ENCODE measurements at places on chromosomes 3 and 15. TPM values are rescaled to one million over a fixed set of nuclear protein-coding genes. Genes with fewer than 3 reads are reported as not detected.

DNA sequence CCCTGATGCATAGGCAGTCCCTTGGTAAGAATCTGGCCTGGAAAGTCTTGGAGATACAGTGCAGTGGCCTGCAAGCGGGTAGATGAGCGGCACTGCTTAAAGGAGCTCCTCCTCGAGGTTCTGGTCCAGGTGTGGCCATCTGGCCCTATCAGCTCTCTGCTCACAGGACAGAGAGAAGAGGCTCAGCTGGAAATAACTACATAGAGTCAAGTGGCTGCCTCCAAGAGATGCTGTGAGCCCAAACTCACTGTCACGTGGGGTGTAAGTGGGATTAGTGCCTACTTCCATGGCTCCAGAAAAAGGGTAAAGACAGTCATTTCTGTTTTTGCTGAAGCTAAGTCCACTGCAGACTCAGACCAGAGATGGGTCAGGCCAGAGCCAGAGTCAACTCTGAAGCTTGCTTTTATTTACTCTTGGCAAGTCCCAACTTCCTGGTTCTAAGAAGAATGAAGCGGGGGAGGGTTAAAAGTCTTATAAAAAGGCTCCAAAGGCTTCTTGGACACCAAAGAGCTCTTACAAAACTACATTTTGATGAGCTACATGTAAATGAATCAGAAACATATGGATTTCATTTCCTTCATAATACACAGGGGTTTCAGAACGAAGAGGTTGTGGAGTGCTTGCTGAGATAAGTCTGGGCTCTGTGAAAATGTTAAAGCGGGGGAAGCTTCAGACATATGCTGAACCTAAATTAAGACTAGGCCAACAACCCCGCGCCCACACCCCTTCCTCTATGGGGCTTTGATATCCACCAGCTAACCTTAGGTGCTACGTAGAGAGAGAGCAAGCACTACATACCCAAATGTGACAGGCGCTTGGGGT, 77.1 kb downstream of the PDZRN3 start:
- no peak overlapping the region for H3K4me3 ChIP-seq
- no peaks in the 10 kb centered on the region for H3K36me3 ChIP-seq
- no peak overlapping the region for H3K27ac ChIP-seq
- DNase-seq = no peak
- no peaks in the 10 kb centered on the region for H3K4me1 ChIP-seq

GRCh38 chr3:182986021-182986420, 5.7 kb upstream of the DCUN1D1 start:
- no peak overlapping the region for H3K27ac ChIP-seq
- H3K27me3 ChIP-seq = no peaks in the 10 kb centered on the region
- no peak for DNase-seq
- no peaks in the 10 kb centered on the region for H3K36me3 ChIP-seq

GRCh38 chr3:128071771-128072453, 19.7 kb downstream of the SEC61A1 start:
- H3K36me3 ChIP-seq = peaks cover 42% of the 10 kb centered on the region
- no peak overlapping the region for H3K27ac ChIP-seq
- no peaks in the 10 kb centered on the region for H3K27me3 ChIP-seq
- DNase-seq = no peak

DNA sequence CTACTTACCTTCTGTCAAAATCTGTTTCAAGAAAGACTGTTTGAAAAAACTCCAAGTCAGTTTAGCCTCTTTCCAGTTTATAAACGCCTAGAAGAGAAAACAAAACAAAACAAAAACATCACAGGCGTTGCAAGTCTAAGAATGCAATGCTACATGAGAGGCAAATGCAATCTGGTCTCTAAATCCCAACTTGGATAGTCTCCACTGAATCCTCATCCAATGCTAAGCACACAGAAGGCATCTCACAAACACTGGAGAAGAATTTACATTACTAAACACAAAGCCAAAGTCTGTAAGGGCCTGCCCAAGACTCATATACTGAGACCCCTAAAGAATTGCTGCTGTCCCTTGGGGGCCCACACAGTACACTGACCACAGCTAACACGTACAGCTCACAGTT, 18.4 kb downstream of the RFT1 start:
- H3K36me3 ChIP-seq = peaks cover 13% of the 10 kb centered on the region
- peaks cover 31% of the 10 kb centered on the region for H3K4me1 ChIP-seq
- H3K27me3 ChIP-seq = no peaks in the 10 kb centered on the region
- no peak overlapping the region for H3K27ac ChIP-seq

Gene SPESP1
- total RNA-seq = not detected

Gene ZNF717
- total RNA-seq = 29.1 TPM

DNA sequence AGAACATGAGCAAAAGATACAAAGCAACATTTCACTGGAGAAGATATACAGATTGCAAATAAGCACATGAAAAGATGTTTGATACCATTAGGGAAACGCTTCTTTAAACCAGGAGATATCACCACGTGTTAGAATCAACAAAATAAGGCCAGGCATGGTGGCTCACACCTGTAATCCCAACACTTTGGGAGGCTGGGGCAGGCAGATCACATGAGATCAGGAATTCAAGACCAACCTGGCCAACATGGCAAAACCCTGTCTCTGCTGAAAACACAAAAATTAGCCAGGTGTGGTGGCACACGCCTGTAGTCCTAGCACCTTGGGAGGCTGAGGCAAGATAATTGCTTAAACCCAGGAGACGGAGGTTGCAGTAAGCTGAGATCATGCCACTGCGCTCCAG, 20.5 kb upstream of the MUC20 start:
- no peak for DNase-seq
- peaks cover 11% of the 10 kb centered on the region for H3K36me3 ChIP-seq
- no peaks in the 10 kb centered on the region for H3K27me3 ChIP-seq
- no peak overlapping the region for H3K4me3 ChIP-seq
- peaks cover 39% of the 10 kb centered on the region for H3K4me1 ChIP-seq

DNA sequence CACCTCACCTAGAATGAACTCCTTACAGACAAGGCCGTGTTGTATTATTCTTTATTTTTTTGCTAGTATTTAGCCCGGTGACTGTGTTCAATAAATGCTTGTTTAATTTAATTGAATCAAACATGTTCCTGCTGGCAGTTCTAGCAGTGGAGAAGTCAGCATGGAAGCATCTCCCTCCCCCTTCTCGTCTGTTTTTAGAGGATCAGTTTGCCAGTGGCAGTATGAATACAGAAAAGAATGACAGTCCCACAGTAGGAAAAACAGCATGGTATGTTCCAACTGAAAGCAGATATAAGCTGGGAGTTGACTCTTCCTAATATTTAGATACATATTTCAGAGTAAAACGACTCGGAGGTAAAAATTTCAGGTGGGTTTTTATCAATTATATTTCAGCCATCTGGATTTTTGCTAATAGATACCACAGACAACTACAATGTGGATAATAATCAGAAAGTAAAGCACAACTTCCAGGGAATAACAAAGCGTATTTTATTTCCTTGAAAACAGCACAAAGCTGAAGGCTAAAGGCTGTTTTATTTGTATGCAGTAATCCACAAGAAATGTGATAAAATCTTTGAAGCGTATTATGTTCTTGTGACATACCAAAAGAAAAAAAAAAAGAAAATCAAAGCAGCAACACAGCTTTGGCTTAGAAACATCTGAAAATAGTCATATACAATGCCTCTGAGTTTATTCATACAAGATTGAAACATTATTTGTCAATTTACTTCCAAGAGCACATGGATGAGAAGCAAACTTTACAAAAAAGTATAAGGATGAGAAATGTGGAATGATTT, 244.5 kb upstream of the KCNMB2 start:
- no peak overlapping the region for H3K4me3 ChIP-seq
- H3K27ac ChIP-seq = no peak overlapping the region
- no peaks in the 10 kb centered on the region for H3K36me3 ChIP-seq
- no peak for DNase-seq

Gene TICRR
- 23.6 TPM for total RNA-seq

- no peaks in the 10 kb centered on the region for H3K36me3 ChIP-seq
- H3K4me1 ChIP-seq = peaks cover 10% of the 10 kb centered on the region
- H3K27me3 ChIP-seq = no peaks in the 10 kb centered on the region
- DNase-seq = no peak
These were observed 67.9 kb upstream of the AKAP13 start for GRCh38 chr15:85312486-85312885.

- DNase-seq = no peak
- no peaks in the 10 kb centered on the region for H3K27me3 ChIP-seq
- 0 out of 2 replicates have a peak, but pooled peaks cover 3% of the 10 kb centered on the region for H3K36me3 ChIP-seq
- no peak overlapping the region for H3K27ac ChIP-seq
- H3K4me3 ChIP-seq = no peak overlapping the region
These were observed 12.1 kb downstream of the SEC22C start for GRCh38 chr3:42569593-42570142.

DNA sequence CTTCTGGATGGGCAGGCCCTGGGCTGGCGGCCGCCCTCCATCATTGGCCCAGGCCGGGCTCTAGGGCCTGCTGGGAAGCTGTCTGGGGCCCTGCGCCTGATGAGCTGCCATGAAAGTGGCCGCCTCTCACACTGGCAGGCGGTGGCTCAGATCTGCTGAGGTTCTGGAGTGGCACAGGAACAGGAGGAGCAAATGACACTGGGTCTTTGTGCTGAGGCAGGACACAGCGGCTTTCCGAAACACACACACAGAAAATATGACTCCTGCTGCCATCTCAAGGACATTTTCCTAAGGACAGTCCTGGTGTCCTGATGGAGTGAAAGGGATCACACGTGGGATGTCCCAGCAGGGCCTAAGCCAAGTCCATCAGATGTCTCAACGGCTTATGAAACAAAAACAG, 103.5 kb downstream of the NUP210 start:
- H3K4me3 ChIP-seq = no peak overlapping the region
- H3K27me3 ChIP-seq = no peaks in the 10 kb centered on the region
- no peak overlapping the region for H3K27ac ChIP-seq
- peaks cover 8% of the 10 kb centered on the region for H3K36me3 ChIP-seq

Measured in PC-9 (cell line).